ENCODE measurements at places on chromosomes 13 and 19.

GRCh38 chr19:7762719-7763293 is at the start of gene CLEC4M:
CLEC4M (plus strand) TSS chr19:7763243; CDS start chr19:7763267, 24 bp downstream.
- DNase-seq = no peak

DNA sequence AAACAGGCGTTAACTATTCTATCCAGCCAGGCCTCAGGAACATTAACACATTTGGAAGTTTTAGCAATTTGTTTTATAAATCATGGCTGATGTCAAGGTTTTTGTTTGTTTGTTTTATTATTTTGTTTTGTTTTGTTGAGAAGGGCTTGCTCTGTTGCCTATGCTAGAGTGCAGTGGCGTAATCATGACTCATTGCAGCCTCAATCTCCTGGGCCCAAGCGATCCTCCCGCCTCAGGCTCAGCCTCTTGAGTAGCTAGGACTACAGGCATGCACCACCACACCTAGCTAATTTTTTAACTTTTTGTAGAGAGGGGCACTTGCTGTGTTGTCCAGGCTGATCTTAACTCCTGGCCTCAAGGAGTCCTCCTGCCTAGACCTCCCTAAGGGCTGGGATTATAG is 28.3 kb downstream of the NUP58 start:
- no peak for DNase-seq

- DNase-seq = no peak
These were observed 958 bp upstream of the OBI1 start for GRCh38 chr13:78659732-78660494.

DNA sequence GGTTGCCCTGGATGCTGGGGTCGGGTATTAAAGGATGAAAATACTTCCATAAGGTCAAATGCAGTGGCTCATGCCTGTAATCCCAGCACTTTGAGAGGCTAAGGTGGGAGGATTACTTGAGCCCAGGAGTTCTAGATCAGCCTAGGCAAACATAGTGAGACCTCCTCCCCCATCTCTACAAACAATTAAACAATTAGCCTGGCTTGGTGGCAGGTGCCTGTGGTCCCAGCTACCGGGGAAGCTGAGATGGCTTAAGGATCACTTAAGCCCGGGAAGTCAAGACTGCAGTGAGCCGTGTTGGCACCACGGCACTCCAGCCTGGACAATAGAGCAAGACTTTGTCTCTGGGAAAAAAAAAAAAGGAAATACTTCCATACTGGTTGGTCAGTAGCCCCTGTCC is 1.5 kb downstream of the KLK11 start:
- no peak for DNase-seq

DNA sequence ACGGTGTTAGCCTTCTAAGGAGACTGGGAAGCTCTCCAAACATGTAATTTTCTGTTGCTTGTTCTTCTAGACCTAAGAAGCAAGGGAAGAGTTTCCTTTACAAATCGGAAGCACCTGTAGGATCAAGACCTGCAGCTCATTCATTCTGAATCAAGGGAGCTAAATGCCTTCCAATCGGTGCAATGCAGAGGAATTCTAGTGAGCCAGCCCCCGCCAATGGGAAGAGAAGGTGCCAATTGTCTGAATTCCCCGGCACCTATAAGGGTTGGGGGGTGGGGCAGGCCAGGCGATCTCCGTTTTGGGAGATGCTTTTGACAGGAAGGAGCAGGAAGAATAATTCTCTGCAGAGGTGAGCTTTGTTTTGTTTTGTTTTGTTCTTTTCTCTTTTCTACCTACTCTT is 7.1 kb upstream of the NLRP13 start:
- no peak for DNase-seq

DNA sequence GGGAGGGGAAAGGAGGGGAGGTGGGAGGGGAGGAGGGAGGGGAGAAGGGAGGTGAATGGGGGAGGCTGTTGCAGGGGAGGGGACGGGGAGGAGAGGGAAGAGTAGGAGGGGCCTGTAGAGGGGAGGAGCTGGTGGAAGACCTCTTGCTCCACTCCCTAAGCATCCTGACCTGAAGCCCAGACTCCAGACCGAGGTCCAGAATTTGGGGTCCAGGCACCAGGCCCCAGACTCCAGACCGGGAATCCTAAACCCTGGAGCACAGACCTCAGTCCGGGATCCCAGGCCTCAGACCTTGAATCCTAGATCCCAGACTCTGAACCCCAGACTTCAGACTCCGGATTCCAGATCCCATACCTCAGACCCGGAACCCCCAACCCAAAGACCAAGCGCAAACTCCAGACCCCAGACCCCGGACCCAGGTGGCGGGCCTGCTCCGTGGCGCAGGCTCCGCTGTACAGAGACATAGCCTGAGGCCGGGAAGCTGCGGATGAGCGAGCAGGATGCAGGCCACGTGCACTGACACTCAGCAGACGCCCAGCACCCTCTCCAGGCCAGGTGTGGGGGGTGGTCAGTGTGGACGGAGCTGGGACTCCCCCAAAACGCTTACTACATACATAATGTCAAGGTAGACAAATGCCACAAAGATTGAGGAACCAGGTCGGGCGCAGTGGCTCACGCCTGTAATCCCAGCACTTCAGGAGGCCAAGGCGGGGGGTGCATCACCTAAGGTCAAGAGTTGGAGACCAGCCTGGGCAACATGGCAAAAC is 710 bp upstream of the BTBD2 start:
- DNase-seq = peak; percentile 32

GRCh38 chr13:97696921-97697320 is 256.6 kb upstream of the IPO5 start:
- no peak for DNase-seq

- DNase-seq = no peak
These were observed 11.1 kb downstream of the MAMSTR start for GRCh38 chr19:48708471-48708870.

- no peak for DNase-seq
These were observed 183.0 kb downstream of the KCTD12 start for GRCh38 chr13:76703216-76703615.

GRCh38 chr19:10517760-10518443 is 655 bp upstream of the S1PR5 start:
- no peak for DNase-seq

DNA sequence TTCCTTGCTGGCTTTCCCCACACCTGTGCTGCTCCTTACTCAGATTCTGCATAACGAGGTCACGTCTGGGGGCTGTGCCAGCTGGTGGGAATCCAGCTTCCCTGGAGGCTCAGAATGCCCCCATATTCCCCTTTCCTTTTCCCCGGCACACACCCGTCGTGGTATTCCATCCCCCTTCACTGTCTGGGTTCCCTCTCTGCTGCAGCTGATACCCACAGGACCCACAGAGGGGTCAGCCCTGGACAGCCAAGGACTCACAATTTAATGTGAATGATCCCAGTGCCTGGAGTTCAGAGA is 4.2 kb upstream of the MYH14 start:
- DNase-seq = no peak

DNA sequence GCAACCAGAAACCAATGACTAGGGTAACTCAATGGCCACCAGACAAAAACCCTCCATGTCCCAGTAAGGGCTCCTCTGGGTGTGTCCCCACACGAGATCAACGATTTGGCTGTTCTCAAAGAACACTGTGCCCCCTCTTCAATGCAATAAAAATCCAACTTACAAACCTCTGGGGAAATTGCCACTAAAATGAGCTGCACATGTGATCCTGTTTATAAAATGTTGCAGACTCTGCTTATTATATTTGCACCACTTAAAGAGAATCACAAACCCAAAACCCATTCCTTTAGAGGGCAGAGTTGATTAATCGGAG is 80.5 kb downstream of the STK24 start:
- no peak for DNase-seq
